ENCODE measurements at places on chromosomes 16 and 17. TPM values are rescaled to one million over a fixed set of nuclear protein-coding genes. Genes with fewer than 3 reads are reported as not detected.

Gene MYADML2
- total RNA-seq = not detected

Gene KRTAP4-9
- not detected for total RNA-seq

Gene RECQL5
- total RNA-seq = 39.4 TPM

Gene DUXB
- not detected for total RNA-seq

Gene GP1BA
- 0.92 TPM for total RNA-seq

Gene EME1
- total RNA-seq = 1.8 TPM

Gene CCDC40
- 14.1 TPM for total RNA-seq

Gene KCNAB3
- 5.2 TPM for total RNA-seq

Gene RASL10B
- 1.9 TPM for total RNA-seq

Gene MYCBPAP
- 3.8 TPM for total RNA-seq

GRCh38 chr17:36705874-36706731 lies 104.7 kb downstream of the MRM1 start:
- H3K27ac ChIP-seq = no peak overlapping the region
- H3K36me3 ChIP-seq = no peaks in the 10 kb centered on the region
- DNase-seq = no peak
- peaks cover 32% of the 10 kb centered on the region for H3K27me3 ChIP-seq
- no peak overlapping the region for H3K4me3 ChIP-seq

DNA sequence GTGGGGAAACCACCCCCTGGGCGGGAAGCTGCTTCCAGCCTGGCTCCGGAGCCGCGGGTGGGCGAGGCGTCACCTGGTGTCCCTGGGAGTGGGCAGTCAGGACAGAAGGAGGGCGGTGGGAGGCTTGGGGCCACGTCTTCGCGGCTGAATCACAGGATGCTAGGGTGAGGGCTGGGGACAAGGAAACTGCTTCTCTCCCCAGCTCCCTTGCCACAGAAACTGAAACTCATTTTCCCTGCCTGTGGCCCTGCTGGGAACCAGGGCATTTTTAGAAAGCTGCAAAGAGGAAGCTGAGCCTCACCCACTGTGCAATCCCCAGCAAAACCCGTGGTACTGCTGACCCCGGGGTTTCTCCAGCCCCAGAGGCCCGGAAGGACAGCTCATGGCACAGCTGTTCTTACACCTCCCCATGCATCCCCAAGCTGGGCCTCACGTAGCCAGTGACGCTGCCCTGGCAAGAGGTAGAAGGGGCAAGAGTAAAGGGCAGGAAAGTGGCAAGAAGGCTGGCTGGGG lies 8.2 kb downstream of the RHBDF2 start:
- no peaks in the 10 kb centered on the region for H3K27me3 ChIP-seq
- peaks cover 73% of the 10 kb centered on the region for H3K4me1 ChIP-seq
- H3K27ac ChIP-seq = peak overlapping the region; percentile 90
- H3K36me3 ChIP-seq = no peaks in the 10 kb centered on the region
- DNase-seq = peak; percentile 88

GRCh38 chr16:54647216-54647615 lies 283.4 kb upstream of the IRX5 start:
- no peaks in the 10 kb centered on the region for H3K27me3 ChIP-seq
- H3K27ac ChIP-seq = no peak overlapping the region
- peaks cover 18% of the 10 kb centered on the region for H3K4me1 ChIP-seq
- no peak overlapping the region for H3K4me3 ChIP-seq
- H3K36me3 ChIP-seq = no peaks in the 10 kb centered on the region

DNA sequence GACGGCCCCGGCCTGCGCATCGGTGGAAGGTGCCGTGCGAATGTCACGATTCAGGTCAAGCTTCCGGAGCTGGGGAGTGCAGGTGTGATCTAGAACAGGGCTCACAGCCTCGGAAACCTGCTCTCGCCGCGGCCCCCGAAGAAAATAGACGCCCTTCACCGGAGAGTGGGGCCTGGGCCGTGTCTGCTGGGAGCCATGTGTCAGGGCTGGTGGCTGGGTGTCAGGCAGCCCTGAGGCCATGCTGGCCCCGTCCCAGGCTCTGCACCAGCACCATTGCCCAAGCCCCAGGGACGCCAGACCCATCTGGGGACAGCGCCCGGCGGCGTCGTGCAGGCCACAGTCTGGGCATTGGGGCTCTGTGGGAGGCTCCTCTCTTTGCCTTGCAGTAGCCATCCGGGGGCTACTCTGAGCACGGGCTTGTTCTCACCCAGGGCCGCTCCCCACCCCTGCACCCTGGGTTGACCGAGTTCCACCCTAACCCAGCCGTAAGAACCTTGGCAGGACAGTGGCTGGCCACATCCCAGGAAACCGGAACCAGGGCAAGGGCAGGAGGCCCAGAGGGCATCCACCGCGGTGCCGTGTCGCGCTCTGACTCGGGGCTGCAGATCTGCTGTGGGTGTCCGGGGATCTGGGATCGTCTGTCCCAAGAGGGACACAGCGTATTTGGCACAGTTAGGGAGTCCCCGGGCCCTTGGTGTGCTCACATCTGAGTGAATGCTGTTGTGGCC lies 5.3 kb upstream of the NUDT16L1 start:
- H3K36me3 ChIP-seq = peaks cover 71% of the 10 kb centered on the region
- no peaks in the 10 kb centered on the region for H3K27me3 ChIP-seq
- H3K4me1 ChIP-seq = peaks cover 15% of the 10 kb centered on the region
- no peak overlapping the region for H3K27ac ChIP-seq

DNA sequence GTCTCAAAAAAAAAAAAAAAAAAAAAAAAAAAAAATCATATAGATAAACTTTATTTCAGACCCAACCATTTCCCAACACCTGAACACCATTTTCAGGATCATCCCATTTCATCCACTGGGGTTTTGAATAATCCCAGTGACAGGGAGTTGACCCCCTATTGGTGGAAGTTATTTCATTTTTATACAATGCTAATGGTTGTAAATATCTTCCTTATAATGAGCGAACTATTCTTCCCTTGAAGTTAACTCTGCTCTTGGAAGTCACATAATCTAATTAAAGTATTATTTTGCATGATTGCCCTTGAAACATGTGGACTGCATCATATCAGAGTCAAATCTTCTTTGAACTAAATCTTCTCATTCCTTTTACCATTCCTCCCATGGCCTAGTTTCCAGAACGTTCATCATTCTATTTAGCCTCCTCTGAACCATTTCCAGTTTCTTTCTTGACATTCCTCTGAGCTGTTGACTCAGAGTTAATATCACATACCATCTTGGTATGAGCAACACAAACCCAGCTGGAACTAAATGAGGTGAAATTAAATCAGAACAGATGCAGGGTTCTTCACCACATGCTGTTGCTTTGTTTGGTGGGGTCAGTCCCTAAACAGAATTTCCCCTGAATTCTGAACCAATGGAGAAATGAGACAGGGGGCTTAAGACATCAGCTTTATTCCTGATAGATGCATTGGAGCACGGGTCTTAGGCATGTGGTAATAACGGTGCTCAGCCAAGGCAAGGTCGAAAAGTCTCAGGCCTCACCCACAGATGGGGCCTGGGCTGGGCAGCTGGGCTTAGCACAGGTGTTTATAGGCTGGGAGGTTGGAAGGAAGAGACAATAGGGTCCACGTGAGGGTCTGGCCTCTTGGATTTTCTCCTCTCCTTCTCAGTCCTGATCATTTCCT lies 8.9 kb downstream of the HSD17B2 start:
- no peak for DNase-seq
- peak overlapping the region; percentile 44 for H3K27ac ChIP-seq
- no peaks in the 10 kb centered on the region for H3K27me3 ChIP-seq
- H3K4me1 ChIP-seq = peaks cover 13% of the 10 kb centered on the region
- H3K36me3 ChIP-seq = no peaks in the 10 kb centered on the region
- no peak overlapping the region for H3K4me3 ChIP-seq

DNA sequence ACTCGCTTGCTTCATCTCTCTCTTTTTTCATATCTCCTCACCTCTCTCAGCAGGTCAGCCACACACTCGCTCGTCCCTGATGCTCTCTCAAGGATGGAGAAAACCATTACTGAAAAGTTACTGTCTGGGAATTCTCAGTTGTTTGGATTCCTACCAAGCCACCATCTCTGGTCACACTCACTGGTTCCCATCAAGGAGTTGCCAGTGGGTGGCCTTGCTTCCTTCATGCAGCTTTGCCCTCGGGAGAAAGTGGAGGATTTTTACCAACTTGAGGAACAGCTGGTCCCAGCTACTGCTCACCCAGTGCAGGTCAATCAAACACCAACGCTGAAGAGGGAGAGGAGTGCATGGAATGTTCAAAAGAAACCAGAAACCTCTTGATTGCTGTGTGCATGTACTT lies 25.3 kb downstream of the MEOX1 start:
- no peaks in the 10 kb centered on the region for H3K4me1 ChIP-seq
- H3K27ac ChIP-seq = no peak overlapping the region
- no peaks in the 10 kb centered on the region for H3K27me3 ChIP-seq
- H3K36me3 ChIP-seq = no peaks in the 10 kb centered on the region

DNA sequence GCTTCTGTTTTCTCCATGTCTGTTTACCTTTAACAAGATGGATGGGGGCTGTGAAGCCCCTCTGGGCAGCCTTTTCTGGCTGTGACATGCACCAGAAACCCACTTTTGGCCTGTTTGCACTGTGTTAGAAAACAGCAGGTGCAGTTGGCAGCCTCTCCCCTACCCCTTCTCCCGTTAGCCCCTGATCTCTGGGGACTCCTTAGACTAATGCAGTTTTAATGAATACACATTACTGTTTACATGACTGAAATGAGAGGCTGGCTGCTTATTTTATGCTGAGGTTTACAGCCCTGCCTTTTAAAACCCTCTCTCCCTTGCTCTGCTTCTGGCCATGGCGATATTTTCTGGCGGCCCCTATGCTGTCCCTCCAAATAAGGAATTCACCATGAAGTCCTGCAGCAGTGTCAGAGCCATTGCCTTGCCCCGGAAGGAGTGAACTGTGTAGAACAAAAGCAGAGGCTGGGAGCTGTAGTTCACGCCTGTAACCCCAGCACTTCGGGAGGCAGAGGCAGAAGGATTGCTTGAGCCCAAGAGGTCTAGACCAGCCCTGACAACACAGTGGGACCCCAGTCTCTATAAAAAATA lies 79.3 kb downstream of the PRKCB start:
- no peak overlapping the region for H3K27ac ChIP-seq
- no peaks in the 10 kb centered on the region for H3K36me3 ChIP-seq
- no peaks in the 10 kb centered on the region for H3K4me1 ChIP-seq
- no peak for DNase-seq

DNA sequence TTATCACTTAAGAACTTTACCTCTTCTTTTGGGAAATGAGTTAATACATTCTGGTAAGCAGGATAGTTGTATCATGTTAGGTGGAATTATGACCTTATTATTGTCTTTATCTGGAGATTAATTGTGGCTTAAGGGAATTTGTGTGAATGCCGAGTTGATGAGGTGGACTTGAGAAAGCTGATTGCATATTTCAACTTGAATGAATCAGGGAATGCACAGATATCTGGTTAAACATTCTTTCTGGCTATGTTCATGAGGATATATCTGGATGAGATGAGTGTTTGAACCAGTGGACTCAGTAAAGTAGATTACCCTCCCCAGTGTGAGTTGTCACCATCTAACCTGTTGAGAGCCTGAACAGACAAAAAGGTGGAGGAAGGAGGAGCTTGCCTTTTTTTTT lies 326.1 kb upstream of the GOT2 start:
- no peaks in the 10 kb centered on the region for H3K27me3 ChIP-seq
- no peak overlapping the region for H3K4me3 ChIP-seq

GRCh38 chr17:40922239-40922638 lies 15.2 kb downstream of the KRT23 start:
- peak overlapping the region; percentile 53 for H3K27ac ChIP-seq
- H3K36me3 ChIP-seq = no peaks in the 10 kb centered on the region
- H3K27me3 ChIP-seq = no peaks in the 10 kb centered on the region
- no peaks in the 10 kb centered on the region for H3K4me1 ChIP-seq

GRCh38 chr16:73315645-73316044 lies 267.7 kb upstream of the ZFHX3 start:
- H3K4me3 ChIP-seq = no peak overlapping the region
- H3K36me3 ChIP-seq = no peaks in the 10 kb centered on the region
- DNase-seq = no peak
- no peaks in the 10 kb centered on the region for H3K27me3 ChIP-seq
- H3K27ac ChIP-seq = no peak overlapping the region
- H3K4me1 ChIP-seq = no peaks in the 10 kb centered on the region

DNA sequence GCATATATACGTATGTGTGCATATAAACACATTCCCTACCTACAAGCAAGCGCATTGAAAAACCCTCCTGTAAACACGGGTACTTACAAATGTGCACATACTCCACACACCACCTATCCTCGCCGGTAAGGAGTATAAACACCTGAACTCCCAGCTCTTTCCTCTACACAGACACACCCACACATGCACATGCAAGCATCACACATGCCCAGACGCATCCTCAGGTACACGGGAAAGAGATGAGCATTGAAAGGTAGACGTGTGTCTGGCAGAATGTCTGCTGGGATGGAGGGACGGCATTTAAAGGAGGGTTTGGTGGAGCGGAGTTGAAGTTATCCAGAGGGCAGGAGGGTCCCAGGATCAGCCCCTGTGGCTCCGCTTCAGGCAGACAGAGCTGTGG lies 4.7 kb upstream of the SMTNL2 start:
- H3K4me1 ChIP-seq = peaks cover 8% of the 10 kb centered on the region
- H3K27ac ChIP-seq = no peak overlapping the region
- no peak overlapping the region for H3K4me3 ChIP-seq
- peaks cover 32% of the 10 kb centered on the region for H3K27me3 ChIP-seq
- no peaks in the 10 kb centered on the region for H3K36me3 ChIP-seq

GRCh38 chr17:39677542-39678339 lies 9.5 kb downstream of the PNMT start:
- DNase-seq = no peak
- H3K36me3 ChIP-seq = peaks cover 8% of the 10 kb centered on the region
- peaks cover 46% of the 10 kb centered on the region for H3K4me1 ChIP-seq
- no peak overlapping the region for H3K4me3 ChIP-seq

- no peak within 1 kb of the TSS for H3K27ac ChIP-seq
- H3K4me3 ChIP-seq = peak within 1 kb of the TSS; percentile 54
- H3K36me3 ChIP-seq = no peaks in the 10 kb centered on the region
These were observed at the start of gene CRYM for GRCh38 chr16:21277927-21278706. TSS of gene CRYM (minus strand) at chr16:21278290. CDS start at chr16:21278251, 39 bp downstream.

GRCh38 chr16:67530013-67530939 lies 1.6 kb downstream of the RIPOR1 start:
- peaks cover 62% of the 10 kb centered on the region for H3K4me1 ChIP-seq
- no peaks in the 10 kb centered on the region for H3K27me3 ChIP-seq
- H3K27ac ChIP-seq = peak overlapping the region; percentile 93
- peak; percentile 84 for DNase-seq

GRCh38 chr17:29018788-29019474 lies 13.1 kb upstream of the SEZ6 start:
- H3K36me3 ChIP-seq = no peaks in the 10 kb centered on the region
- H3K27me3 ChIP-seq = peaks cover 48% of the 10 kb centered on the region
- no peak overlapping the region for H3K4me3 ChIP-seq
- DNase-seq = no peak
- H3K4me1 ChIP-seq = peaks cover 10% of the 10 kb centered on the region

- H3K36me3 ChIP-seq = no peaks in the 10 kb centered on the region
- H3K27me3 ChIP-seq = no peaks in the 10 kb centered on the region
- DNase-seq = no peak
- H3K4me3 ChIP-seq = no peak overlapping the region
- no peaks in the 10 kb centered on the region for H3K4me1 ChIP-seq
- no peak overlapping the region for H3K27ac ChIP-seq
These were observed 5.9 kb downstream of the CCL7 start for GRCh38 chr17:34275881-34276280.

Data from lower lobe of right lung (tissue), 2 donors.